Regular cardiac myocyte (primary cell): ENCODE measurements at places on chromosomes 13 and 19. TPM values are rescaled to one million over a fixed set of nuclear protein-coding genes. Genes with fewer than 3 reads are reported as not detected.

Gene NXNL1
- not detected in 2 replicates for total RNA-seq

Gene ZNF599
- total RNA-seq, result 3.6 and 5.9 TPM in 2 replicates

Gene MYO1F
- 0.19 and 0.28 TPM in 2 replicates for total RNA-seq

Gene KLK11
- total RNA-seq, result not detected in 2 replicates

Gene HCST
- 0.38 and 0.56 TPM in 2 replicates for total RNA-seq
